ENCODE measurements at places on chromosomes 4 and X.

DNA sequence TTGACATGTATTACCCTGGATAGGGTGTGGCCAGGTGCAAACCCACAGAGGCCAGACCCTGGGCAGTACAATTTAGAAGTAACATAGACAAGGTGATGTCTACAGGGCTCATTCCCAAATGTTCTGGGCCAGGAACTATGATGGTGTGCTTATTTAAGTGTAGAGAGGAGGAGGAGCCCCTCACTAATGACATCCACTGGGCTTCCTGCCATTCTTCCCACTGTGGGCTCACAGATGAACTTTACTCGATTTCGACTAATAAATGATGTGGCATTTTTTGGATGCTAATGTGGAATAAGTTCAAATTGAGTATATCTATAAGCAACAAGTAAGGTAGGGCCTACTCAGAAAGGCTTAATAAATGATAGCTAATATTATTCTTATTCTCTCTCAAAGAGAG lies 280.9 kb upstream of the BOD1L1 start:
- DNase-seq: no peak

- no peak for DNase-seq
Observed at GRCh38 chr4:159447296-159447695, 344.4 kb downstream of the RAPGEF2 start.

GRCh38 chr4:84634961-84635360 lies 52.0 kb downstream of the CDS1 start:
- DNase-seq: no peak

GRCh38 chr4:145842224-145842887 lies 96.3 kb downstream of the ZNF827 start:
- no peak for DNase-seq

Data from activated naive CD4-positive, alpha-beta T cell (primary cell).